Activated CD8-positive, alpha-beta memory T cell treated with anti-CD3 and anti-CD28 coated beads, Interleukin-2, amount 10 ng/mL, durations not matched to agents 7 days and 5 days (primary cell): ENCODE measurements at places on chromosomes 2 and 18. TPM values are rescaled to one million over a fixed set of nuclear protein-coding genes. Genes with fewer than 3 reads are reported as not detected.
A peak's percentile ranks its signal among the peaks of the same experiment; 100 is the strongest.

The SLC40A1 gene
- total RNA-seq = 0.47 TPM

The COL6A3 gene
- total RNA-seq = 0.53 TPM

- no peak for DNase-seq
Measured at GRCh38 chr2:75641587-75641986, 5.0 kb upstream of the MRPL19 start.

The TMEM198 gene
- 1.8 TPM for total RNA-seq

The PARD3B gene
- total RNA-seq = 0.16 TPM

The TUBA4B gene
- not detected for total RNA-seq

The MAP2 gene
- total RNA-seq = not detected

DNA sequence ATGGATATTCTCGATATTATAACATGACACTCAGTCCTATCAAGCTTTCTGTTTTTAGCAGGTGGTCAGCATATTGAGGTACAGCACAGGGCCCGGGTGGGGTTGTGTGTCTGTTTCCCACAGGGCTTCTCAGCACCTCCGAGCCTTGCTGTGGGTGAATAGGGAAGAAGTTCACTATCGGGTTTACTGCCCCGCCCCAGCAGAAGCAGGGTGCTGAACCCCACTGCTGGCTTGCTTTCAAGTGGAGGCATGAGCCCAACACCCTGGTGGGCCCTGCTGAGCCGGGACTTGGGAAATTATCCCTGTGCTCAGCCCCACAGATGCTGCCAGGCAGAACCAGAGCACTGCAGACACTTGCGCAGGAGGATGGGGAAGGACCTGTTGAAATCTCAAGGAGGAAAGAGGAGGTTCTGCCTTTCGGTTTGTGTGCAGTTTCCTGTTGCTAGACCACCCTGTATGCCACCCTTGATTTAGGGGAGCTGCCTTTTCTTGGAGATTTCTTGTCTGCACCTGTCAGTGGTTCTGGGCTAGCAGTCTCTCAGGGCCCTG lies 270.3 kb upstream of the SALL3 start:
- DNase-seq = no peak

GRCh38 chr18:73232933-73233332 lies 365.1 kb upstream of the NETO1 start:
- DNase-seq = no peak

DNA sequence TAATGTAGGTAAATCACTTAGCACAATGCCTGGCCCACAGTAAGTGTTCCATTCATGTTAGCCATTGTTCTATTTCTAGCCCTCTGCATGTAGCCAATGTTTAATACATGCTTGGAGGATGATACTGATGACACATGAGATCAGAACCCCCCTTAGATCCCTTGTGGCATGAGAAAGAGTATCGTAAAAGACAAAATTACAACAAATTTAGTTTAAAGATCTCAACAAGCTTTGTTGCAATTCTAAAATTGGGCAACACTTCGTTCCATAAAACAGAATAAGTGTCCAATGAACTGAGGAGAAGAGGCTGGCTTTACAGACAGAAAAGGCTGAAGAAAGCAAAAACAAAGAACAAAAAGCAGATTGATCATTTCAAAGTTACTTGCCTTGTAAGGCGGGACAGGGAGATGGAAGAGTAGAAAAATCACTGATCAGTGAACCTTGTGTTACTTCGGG lies 148.7 kb upstream of the SLC1A4 start:
- DNase-seq = no peak

The AKAIN1 gene
- total RNA-seq = not detected

The CABYR gene
- 0.76 TPM for total RNA-seq

The DSC2 gene
- total RNA-seq = not detected

DNA sequence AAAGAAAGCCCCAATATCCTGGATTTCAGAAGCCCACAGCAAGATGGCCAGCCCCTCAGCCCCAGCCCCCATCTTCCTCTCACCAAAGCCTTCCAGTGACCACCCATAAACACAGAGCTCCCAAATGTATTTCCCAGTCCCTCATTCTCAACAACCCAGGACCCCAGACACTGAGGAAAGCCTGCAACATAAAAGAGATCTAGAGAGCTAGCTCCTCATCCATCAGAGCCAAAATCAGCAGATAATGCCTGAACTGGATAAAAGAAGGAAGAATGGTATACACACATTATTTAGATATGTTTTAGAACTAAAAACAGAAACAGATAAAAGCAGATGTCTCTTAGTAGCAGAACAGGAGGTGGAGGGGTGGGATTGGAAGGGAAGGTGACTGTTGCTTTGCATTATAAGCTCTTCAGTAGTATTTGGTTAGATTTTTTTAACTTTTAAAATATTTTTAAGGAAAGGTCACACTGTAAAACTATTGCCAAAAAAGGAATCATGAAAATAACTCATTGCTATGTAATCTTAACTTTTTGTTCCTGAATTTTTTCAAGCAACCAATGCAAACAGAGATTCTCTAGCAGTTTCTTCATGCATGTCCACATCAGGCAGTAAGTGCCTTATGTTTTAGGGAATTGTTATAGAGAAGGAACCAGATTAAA lies 144.2 kb upstream of the PKDCC start:
- DNase-seq = no peak

DNA sequence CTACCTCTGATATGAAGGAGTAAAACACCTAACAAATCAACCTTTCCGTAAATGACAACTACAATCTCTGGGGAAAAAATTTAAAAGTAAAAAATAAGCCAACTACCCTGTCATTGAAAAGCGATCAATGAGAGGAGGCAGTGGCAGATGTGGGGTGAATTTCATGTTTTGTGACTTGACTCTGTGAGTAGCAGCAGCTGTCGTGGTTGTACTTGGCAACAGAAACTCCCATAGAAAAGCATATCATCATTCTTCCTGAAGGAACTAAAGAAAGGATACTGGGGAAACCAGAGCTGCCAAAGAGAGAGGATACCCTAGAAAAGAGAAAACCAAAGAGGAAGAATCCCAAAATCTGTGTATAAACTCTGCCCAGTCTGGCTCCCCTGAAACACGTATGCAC lies 236.4 kb downstream of the TNS1 start:
- DNase-seq = no peak

DNA sequence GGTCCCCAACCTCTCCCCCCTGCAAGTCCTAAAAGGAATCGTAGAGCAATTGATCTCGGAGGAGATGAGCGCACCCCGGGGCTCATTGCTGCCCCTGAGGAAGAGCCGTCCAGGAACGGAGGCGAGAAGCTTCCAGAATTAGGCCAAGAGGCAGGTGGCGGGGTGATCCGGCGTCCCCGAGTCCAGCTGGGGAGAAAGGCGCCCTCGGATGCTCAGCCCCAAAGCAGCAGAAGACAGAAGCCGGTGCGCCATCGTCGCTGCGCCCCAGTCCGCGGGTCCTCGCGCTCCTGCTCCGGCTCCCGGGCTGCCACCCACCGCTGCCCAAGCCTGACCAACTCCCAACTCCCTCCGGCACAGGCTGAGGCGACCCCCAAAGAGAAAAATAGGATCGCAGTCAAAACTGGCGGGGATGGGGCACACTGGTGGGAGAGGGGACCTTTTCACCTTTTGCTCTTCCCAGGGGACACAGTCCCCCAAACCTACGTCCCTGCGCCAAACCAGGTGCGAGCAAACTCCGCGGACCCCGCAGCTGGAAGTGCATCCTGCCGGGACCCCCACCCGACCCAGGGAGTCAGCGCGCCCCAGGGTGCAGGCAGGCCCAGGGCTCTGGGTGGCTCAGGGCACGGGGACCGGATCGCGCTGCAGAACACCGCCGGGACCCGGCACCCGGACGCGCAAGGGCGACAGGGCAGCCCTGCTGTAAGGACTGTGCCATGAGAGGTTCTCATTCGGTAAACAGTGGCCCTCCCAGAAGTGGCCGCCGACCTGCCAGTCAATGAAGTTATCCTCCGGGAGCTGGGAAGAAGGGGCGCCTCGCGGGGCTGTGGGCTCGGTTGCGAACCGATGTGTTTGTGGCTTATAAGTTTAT lies 8.4 kb upstream of the MEIS1 start:
- no peak for DNase-seq

DNA sequence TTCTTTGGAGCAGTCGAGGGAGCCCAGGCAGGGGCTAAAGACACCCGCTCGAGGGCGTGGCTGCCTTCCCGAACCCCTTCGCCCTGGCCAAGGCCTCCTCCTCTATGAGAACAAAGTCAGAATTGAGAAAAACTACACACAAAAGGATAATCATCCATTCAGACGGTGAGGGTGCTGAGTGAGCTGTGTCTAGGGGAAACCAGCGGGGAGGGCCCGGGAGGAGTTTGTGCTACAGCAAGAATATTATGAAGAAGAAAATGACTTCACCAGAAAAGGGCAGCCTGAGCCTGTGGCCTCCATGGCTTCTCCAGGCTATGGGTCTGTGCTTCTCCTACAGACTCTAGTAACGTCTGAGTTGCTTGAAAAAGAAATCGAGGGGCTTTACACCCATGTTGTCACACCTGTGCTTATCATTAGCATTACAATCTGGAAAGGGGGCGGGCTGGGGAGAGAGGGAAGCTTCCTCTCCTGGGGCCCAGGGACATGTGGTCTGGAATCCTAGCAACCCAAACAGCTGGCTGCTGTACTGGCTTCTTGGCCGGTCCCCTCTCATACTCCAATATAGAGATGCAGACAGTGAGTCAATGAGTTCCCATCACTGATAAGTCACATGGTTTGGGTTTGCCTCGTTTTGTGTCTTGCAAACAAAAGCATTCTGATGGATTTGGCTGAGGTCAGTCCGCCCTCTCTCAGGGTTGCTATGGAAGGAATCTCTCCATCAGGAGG lies 52.0 kb upstream of the ARL4C start:
- DNase-seq = no peak

DNA sequence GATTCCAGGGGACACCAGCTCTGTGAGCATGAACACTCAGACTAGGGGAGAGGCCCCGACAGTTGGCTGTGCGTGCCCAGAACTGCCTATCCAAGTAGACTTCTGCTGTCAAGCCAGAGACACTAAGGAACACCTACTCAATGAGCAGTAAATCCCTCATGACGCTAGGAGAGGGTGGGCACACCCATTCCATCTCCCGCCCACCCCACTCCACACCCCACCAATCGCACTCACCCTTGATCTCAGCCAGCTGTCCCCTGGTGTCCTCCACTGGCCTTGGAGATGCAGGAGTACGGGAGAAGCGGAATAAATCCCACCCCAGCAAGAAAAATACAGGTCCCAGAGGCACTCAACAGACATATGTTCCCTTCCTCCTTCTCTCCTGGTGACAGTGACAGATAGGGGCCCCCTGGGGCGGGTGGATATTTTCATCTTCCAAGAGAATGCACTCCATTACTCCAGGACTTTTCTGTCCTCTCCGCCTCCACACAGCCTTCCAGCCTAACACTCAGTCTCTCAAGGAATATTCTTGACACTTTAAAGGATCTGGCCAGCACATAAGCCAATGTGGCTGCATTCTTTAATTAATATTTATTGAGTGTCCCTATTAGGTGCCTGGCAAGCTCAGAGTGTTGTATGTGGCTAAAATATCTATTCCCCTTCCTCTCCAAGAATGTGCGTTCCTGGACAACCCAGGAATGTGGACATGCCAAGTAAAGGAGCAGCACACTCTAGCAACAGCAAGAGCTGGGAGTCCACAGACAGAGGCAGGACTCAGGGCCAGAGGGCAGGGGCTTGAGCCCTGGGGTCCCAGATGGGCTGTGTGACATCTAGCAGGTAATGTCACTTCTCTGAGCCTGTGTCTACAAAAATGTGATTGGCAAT lies 13.1 kb upstream of the SMAD7 start:
- no peak for DNase-seq

GRCh38 chr2:132646540-132647108 lies 23.4 kb downstream of the LYPD1 start:
- no peak for DNase-seq

DNA sequence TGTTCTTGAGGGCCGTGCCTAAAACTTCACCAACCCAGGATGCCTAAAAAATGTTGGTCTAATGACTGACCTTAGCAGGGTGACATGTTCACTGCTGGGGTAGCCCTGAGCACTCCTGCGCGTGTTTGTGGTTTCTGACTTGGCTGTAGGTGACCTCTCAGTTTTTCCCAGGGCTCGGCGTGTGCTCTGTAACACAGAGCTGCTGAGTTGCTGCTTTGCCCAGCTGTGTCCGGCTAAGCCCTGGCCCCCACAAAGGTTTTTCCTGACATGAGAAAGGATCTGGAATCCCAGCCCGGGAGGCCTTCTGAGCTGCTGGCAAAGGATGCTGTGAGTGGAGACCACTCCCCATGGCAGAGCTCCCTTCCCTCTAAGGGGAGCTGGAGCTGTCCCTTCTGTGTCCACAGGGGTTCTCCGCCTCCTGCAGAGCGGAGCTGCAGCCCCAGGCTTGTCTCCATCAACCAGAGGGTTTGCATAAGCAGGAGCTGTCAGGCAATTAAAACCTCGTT lies 52.7 kb downstream of the CRIM1 start:
- DNase-seq = no peak

GRCh38 chr2:43576981-43577892 lies 18.6 kb downstream of the THADA start:
- DNase-seq = no peak

DNA sequence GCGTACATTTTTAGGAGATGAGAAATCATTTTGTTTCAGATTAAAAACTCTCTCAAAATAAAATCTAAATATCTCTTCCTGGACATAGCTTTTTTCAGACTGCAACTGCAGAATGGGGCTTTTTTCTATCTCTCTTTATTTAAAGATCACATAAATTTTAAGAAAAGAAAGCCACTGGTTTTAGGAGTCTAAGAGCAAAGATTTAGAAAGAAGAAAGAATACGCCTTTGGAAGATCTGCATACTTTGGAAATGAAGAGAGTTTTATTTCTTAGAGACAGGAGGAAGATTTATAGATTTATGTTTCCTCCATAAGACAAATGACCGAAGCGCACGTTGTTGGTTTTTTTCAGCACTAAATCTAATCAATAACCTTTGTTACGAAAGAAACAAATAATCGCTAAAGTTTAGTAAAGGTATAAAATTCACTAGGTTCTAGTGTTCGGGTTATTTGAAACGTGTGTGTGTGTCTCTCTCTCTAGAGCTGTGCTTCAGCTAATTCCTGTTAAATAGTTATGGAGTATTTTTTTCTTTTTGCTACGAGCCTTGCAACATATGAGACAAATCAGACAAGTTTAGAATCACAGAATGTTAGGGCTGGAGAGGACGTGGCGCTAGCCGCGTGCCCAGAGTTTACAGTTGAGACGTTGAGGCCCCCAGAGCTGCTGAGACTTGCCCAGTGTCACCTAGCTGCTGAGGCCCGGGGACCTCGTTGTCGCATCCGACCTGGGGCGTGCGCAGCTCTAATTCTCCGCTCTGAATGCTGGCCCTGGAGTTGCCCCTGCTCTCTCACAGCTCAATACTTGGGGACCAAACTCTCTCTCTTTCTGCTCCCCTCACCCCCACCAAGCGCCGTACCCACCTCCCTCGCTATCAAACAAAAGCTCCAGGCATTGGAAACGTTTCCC lies 69.9 kb downstream of the CTAGE1 start:
- DNase-seq = no peak

GRCh38 chr2:28437918-28438317 lies 45.3 kb downstream of the FOSL2 start:
- DNase-seq = no peak

GRCh38 chr18:74499633-74500032 lies 3.5 kb downstream of the CNDP2 start:
- peak; percentile 83 for DNase-seq

- DNase-seq = no peak
Measured at GRCh38 chr2:160621748-160622147, 128.1 kb upstream of the RBMS1 start.

GRCh38 chr2:54568876-54569321 lies 112.8 kb downstream of the SPTBN1 start:
- DNase-seq = no peak

GRCh38 chr2:146597291-146597690 lies 1247.5 kb upstream of the ACVR2A start:
- DNase-seq = no peak

- DNase-seq = no peak
Measured at GRCh38 chr2:61158356-61158955, 3.5 kb upstream of the C2orf74 start.
